ENCODE measurements at places on chromosomes 13 and 19.
A peak's percentile ranks its signal among the peaks of the same experiment; 100 is the strongest.

- DNase-seq: no peak
Observed at GRCh38 chr19:30621326-30621920, 249.2 kb downstream of the ZNF536 start.

DNA sequence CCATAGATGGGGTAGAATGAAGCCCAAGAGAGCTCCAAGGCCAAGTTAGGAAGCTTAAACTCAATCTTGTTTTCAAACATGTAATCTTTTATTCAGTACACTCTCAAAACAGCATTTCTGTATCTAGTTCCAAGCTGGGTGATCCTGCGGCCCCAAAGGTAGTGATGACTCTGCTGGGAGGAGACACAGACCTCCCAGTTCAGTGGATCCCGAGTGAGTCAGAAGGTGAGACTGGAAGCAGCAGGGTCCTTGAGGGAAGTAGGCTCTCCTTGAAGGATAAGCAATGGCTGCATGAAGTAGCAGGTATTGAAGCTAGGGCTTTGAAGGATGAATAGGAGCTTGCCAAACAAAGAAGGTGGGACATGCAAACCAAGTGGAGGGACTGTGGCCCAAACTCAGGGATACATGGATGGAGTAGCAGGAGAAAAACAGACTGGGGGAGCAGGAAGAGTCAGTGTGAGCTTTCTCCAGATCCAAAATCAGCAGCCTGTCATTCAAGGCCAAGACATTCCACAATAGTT, 9.6 kb downstream of the TINCR start:
- no peak for DNase-seq

DNA sequence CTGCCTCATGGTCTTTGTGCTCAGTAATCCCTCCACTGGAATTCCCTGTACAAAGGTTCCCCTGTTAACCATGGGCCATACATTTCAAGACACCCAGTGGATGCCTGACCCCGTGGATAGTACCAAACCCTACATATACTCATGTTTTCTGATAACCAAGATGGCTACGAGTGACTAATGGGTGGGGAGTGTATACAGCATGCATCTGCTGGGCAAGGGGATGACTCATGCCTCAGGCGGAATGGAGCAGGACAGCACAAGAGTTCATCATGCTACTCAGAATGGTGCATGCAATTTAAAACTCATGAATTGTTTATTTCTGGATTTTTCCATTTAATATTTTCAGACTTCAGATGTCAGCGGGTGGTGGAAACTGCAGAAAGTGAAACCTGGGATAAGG, 13.3 kb upstream of the FGF9 start:
- DNase-seq: no peak

DNA sequence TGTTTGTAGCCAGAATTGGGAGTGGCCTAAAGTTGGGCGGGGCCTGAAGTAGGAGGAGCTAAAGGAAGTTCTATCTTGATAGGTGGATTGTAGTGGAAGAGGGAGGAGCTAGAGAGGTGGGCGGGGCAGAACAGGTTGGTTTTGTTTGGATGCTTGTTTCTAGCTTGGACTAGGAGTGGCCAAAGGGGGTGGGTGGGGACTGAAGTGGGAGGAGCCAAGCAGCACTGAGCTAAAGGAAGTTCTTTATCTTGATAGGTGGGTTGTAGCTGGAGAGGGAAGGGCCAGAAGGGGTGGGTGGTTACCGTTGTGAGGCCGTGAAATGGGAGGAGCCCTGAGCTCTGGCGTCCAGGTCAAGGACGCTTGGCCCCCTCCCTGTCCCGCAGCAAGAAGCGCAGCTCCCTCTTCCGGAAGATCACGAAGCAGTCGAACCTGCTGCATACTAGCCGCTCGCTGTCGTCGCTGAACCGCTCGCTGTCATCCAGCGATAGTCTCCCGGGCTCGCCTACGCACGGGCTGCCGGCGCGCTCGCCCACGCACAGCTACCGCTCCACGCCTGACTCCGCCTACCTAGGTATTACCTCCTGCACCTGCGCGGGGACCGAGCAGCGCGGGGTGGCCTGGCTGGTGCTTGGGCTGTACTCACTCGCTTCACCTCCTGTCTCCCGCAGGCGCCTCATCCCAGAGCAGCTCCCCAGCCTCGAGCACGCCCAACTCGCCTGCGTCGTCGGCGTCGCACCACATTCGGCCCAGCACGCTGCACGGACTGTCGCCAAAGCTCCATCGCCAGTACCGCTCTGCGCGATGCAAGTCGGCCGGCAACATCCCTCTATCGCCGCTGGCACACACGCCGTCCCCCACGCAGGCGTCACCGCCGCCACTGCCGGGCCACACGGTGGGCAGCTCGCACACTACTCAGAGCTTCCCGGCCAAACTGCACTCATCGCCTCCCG, 8.0 kb downstream of the DNASE2 start:
- DNase-seq: peak; percentile 68

DNA sequence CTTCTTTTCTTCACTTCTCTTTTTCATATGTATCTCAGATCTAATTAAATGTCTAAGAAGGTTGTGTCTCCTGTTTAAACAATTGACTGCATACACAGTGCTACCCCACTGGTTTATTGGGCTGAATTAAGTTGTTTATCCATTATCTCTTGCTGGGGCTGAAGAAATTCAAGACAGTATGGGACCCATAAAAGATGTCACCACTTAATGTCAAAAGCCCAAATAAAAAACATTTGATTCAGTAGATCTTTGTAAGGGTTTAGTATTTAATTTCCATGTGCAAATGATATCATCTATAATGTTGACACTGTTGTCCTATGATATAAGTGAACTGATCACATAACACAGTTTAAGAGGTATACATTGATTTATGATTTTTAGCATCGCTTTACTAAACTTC, 1431.9 kb upstream of the PCDH20 start:
- DNase-seq: no peak

DNA sequence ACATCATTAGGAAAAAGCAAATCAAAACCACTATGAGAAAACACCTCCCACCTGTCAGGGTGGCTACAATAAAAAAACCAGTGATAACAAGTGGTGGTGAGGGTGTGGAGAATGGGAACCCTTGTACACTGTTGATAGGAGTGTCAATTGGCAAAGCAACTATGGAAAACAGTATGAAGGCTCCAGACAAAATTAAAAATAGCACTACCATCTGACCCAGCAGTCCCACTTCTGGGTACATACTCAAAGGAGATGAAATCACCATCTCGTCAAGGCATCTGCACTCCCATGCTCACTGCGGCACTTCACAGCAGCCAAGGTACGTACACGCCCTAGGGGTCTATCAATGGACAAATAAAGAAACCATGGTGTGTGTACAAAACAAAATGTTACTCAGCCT, 715.1 kb downstream of the UQCRFS1 start:
- DNase-seq: no peak

DNA sequence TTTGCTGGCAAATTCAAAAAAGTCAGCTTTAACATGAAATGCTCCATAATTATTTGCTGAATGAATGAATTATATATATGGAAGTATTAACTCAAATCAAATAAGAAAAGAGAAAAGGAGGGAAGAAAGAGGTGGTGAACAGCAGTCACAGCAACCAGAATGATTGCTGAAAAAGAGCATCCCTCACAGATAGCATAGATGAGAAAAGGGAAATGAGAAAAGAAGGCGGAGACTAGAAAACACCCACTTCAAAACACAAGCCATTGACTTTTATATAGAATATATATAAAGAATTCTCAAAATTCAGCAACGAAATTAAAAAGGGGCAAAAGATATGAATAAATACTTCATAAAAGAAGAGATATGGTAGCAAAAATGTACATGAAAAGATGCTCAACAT, 75.2 kb downstream of the CAB39L start:
- DNase-seq: no peak

DNA sequence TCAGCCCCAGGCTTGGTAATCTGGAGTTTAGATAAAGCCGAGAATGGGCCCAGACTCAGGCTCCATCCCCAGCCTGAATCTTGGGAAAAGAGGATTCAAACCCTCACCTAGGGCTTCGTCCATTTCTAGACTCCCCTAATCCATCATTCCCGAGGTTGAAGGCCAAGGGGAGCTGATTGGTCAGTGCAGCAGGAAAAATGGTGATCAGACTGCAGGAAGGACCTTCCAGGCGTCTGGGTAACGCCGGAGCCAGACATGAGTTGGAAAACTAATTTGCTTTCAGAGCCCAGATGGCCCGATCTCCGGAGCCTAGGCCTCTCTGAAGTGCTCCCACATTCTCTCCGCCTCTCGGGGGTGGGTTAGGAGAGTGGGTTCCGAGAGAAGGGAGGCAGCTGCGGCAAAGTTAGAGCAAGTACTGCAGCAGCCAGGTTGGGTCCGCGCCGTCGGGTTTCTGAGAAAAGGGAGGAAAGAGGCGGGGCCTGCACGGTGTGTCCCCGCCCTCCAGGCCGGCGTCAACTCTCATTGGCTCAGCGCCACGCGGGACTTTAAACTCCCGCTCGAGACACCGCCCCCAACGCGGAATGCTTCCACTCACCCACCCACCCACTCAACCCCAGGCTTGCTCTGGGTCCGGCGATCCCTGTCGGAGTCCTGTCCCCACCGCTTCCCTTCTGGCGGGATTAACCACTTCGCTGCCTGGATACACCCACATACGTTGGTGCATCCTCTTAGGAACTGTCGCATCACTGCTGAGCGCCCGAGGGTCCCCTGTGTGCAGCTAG, 788 bp upstream of the RTBDN start:
- DNase-seq: peak; percentile 53

DNA sequence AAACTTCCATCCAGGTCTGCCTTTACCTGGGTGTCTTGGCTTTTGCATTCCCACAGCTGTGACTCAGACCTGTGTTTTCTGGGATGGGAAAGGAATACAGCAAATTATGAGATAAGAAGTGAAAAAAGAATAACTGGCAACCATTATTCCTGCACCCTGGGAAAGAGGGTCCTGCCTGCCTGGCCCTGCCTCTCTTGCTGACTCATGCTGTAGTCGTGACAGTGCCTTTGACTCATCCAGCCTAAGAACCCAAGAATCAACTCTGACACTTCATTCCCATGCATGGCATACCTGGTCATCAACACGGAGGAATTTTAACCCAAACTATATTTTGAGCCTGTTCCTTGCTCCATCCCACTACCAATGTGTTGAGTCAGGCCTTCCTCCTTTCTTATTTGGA, 185.4 kb upstream of the SERP2 start:
- DNase-seq: no peak

DNA sequence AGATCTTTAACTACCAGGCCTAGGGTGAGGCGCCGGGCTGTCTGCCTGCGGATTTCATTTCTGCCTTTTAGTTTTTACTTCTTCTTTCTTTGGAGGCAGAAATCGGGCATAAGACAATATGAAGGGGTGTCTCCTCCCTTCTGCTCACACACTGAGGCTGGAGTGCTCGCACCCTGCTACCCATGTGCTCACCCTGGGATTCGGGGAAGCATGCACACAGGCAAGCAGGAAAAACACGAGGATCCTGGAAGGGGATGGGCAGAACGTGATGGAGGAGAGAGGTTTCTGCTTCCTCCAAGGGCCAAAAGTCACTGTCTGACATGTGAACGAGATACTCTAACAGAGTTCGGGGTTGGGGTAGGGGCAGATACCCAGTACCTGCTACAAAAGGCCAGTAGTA, 28.4 kb downstream of the ZNF823 start:
- no peak for DNase-seq

DNA sequence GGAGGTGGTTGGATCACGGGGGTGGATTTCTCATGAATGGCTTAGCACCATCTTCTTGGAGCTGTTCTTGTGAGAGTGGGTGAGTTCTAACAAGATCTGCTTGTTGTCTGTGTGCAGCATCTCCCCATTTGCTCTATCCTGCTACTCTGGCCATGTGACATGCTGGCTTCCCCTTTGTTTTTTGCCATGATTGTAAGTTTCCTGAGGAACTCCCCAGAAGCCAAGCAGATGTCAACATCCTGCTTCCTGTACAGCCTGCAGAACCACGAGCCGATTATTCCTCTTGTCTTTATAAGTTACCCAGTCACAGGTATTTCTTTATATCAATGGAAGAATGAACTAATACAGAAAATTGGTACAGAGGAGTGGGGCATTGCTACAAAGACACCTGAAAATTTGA, 2.3 kb upstream of the SIGLEC12 start:
- no peak for DNase-seq

- DNase-seq: no peak
Observed at GRCh38 chr13:25674371-25674770, 302.6 kb downstream of the ATP8A2 start.

- DNase-seq: peak; percentile 16
Observed at GRCh38 chr13:113907635-113908617, 44.0 kb upstream of the GAS6 start.

DNA sequence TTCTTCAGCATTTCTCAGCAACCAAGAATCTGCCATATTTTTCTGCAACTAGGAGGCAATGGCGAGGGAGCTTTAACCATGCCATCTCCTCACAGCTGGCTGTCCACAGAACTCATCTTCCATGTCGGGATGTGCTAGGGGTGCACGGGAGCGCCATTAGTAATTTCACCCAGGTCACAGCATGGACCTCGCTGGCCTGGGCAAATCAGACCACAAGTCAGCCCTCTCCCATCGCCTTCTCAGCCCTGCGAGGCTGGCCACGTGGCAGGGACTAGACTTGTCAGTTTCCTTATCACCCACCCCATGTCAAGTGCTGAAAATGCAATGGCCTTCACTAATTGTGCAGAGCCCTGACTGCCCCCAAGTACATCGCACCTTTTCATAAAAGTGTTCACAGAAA, 15.7 kb downstream of the COL4A1 start:
- no peak for DNase-seq

GRCh38 chr19:10105509-10106099, 558 bp upstream of the PPAN start:
- no peak for DNase-seq

DNA sequence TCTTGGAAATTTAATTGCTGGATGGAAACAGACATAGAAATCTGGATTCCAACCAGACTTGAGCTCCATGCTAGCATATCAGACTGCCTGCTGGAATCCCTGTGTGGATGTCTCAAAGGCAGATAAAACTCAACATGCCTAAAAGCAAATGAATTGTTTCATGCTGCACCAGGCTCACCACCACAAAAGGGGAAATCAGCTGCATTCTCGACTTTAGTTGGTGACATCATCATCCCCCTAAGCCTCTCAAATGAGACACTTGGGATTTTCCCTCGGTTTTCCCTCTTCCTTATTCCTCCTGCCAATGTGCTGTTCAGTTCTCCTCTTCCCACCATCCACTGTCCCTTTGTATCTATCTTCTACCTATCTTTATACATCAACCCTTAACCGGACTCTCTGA, 134.3 kb downstream of the ZDHHC20 start:
- DNase-seq: no peak

- no peak for DNase-seq
Observed at GRCh38 chr13:24911133-24911908, 147.4 kb downstream of the RNF17 start.

- no peak for DNase-seq
Observed at GRCh38 chr13:110319774-110320509, 12.9 kb downstream of the COL4A2 start.

DNA sequence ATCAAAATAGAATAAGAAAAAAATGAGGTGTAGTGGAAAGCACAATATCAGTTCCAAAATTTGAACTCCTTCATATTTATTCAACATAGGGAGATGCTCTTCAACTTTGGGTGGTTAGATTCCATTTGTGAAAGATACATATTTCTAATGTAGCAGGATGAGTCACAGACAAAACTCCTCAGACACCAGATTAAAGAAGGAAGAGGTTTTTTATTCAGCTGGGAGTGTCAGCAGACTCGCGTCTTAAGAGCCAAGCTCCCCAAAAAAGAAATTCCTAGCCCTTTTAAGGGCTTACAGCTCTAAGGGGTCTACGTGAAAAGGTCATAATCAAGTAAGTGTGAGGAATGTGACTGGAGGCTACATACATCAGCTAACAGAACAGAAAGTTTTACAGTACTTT, 6.8 kb upstream of the ZNF765 start:
- DNase-seq: no peak
